A549 (cell line): ENCODE measurements at places on chromosomes 3 and 15. TPM values are rescaled to one million over a fixed set of nuclear protein-coding genes. Genes with fewer than 3 reads are reported as not detected.

BNC1 gene
- polyA plus RNA-seq, result 0.22 to 0.43 TPM (median 0.28 TPM) in 3 replicates

GATM gene
- polyA plus RNA-seq, result 3.4 to 4.0 TPM (median 3.7 TPM) in 3 replicates

CHST2 gene
- 0.17 to 0.28 TPM (median 0.26 TPM) in 3 replicates for polyA plus RNA-seq

CNTN4 gene
- polyA plus RNA-seq, result not detected in 3 replicates

THSD4 gene
- polyA plus RNA-seq, result 14.6 to 15.8 TPM (median 15.3 TPM) in 3 replicates

ALDH1A2 gene
- 0.22 to 0.35 TPM (median 0.25 TPM) in 3 replicates for polyA plus RNA-seq

RSL24D1 gene
- polyA plus RNA-seq, result 103 to 121 TPM (median 104 TPM) in 3 replicates

LIPC gene
- polyA plus RNA-seq, result 0.30 to 0.34 TPM (median 0.32 TPM) in 3 replicates

UBAP1L gene
- polyA plus RNA-seq, result 0.87 to 0.96 TPM (median 0.96 TPM) in 3 replicates

CACNA2D3 gene
- 0.03 to 0.12 TPM (median 0.05 TPM) in 3 replicates for polyA plus RNA-seq

ZIC4 gene
- polyA plus RNA-seq, result not detected in 3 replicates

SIDT1 gene
- polyA plus RNA-seq, result 0.25 to 0.43 TPM (median 0.25 TPM) in 3 replicates

NAALADL2 gene
- 0.08 to 0.35 TPM (median 0.28 TPM) in 3 replicates for polyA plus RNA-seq

TLR9 gene
- polyA plus RNA-seq, result not detected in 3 replicates

ARMC8 gene
- 20.2 to 25.6 TPM (median 23.1 TPM) in 3 replicates for polyA plus RNA-seq

ATP6V1A gene
- polyA plus RNA-seq, result 22.6 to 23.4 TPM (median 23.2 TPM) in 3 replicates

CCR9 gene
- not detected in 3 replicates for polyA plus RNA-seq

SLC9C1 gene
- not detected in 3 replicates for polyA plus RNA-seq

IL20RB gene
- 1.0 to 1.6 TPM (median 1.1 TPM) in 3 replicates for polyA plus RNA-seq

GNAT1 gene
- polyA plus RNA-seq, result not detected in 3 replicates

A4GNT gene
- not detected in 3 replicates for polyA plus RNA-seq

NRROS gene
- not detected in 3 replicates for polyA plus RNA-seq

FOXP1 gene
- 9.8 to 13.5 TPM (median 12.8 TPM) in 3 replicates for polyA plus RNA-seq

SCAMP2 gene
- polyA plus RNA-seq, result 40.4 to 43.3 TPM (median 41.5 TPM) in 3 replicates

RTP1 gene
- polyA plus RNA-seq, result not detected in 3 replicates

FEZF2 gene
- polyA plus RNA-seq, result not detected in 3 replicates

FAH gene
- polyA plus RNA-seq, result 27.3 to 32.9 TPM (median 27.6 TPM) in 3 replicates

PLA1A gene
- 0.12 to 0.17 TPM (median 0.12 TPM) in 3 replicates for polyA plus RNA-seq

MCF2L2 gene
- polyA plus RNA-seq, result 0.03 to 0.04 TPM in 2 of 3 replicates, not detected in the other

FBXW12 gene
- not detected in 3 replicates for polyA plus RNA-seq

PTX3 gene
- 0.14 to 0.55 TPM (median 0.38 TPM) in 3 replicates for polyA plus RNA-seq

SYNPR gene
- not detected in 3 replicates for polyA plus RNA-seq

LEKR1 gene
- 0.89 to 1.3 TPM (median 1.2 TPM) in 3 replicates for polyA plus RNA-seq

LSMEM2 gene
- polyA plus RNA-seq, result 0.09 TPM in 1 of 3 replicates, not detected in the others

MAGI1 gene
- polyA plus RNA-seq, result 4.0 to 5.1 TPM (median 4.7 TPM) in 3 replicates

SCN11A gene
- polyA plus RNA-seq, result 0.01 TPM in 1 of 3 replicates, not detected in the others

GABRA5 gene
- 79.8 to 89.1 TPM (median 82.0 TPM) in 3 replicates for polyA plus RNA-seq

CDHR4 gene
- polyA plus RNA-seq, result 0.52 to 1.1 TPM (median 0.66 TPM) in 3 replicates

SPATA12 gene
- 0.18 to 0.24 TPM (median 0.18 TPM) in 3 replicates for polyA plus RNA-seq

CIB2 gene
- polyA plus RNA-seq, result 21.6 to 26.7 TPM (median 25.3 TPM) in 3 replicates

MOBP gene
- 0.01 TPM in 1 of 3 replicates, not detected in the others for polyA plus RNA-seq

EFL1 gene
- 19.4 to 21.2 TPM (median 20.0 TPM) in 3 replicates for polyA plus RNA-seq

IMPG2 gene
- polyA plus RNA-seq, result 0.03 TPM in 3 replicates

NR2E3 gene
- polyA plus RNA-seq, result 0.13 to 0.28 TPM (median 0.17 TPM) in 3 replicates

CCDC33 gene
- polyA plus RNA-seq, result 9.2 to 11.9 TPM (median 10.4 TPM) in 3 replicates

RHCG gene
- polyA plus RNA-seq, result 3.1 to 3.7 TPM (median 3.6 TPM) in 3 replicates

PBRM1 gene
- 15.0 to 16.7 TPM (median 15.4 TPM) in 3 replicates for polyA plus RNA-seq
